ENCODE measurements at places on chromosomes 2 and 18.

DNA sequence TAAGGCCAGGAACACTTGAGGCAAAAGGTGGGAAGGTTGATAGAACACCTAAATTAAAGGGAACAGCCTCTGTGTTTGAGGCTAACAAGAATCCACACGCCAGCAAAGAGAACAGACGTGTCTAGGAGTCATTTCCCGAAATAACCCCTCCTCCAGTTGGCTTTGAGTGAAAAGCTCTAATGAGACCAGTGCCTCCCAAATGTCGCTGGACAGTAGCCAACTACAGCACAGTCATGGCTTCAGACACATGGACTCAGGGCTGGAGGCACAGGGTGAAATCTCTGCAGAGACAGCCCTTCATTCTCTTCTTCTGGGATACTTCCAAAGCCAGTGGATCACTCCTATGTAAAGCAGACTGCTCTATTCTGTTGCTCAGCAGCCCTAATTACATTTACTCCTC lies 49.6 kb downstream of the SOWAHC start:
- no peaks in the 10 kb centered on the region for H3K36me3 ChIP-seq
- H3K4me3 ChIP-seq, result no peak overlapping the region
- no peaks in the 10 kb centered on the region for H3K4me1 ChIP-seq

DNA sequence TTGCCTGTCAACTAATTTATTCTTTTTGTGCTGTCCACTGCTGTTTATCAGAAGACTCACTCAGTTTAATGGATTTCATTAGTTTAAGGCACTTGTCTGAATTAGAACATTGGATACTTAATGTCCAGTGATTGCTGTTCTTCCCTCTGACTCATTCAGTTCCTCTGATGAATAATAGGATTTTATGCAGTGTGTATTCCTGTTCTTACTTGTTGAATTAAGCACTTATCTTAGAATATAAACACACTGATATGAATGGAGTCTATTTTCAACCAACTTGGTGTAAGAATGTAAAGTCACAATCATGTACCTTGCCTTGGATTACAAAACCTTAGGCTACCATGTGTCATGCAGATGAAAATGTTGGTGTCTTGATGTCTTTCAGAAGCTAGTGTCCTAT lies 87.0 kb upstream of the PROKR1 start:
- H3K4me3 ChIP-seq, result no peak overlapping the region
- H3K27me3 ChIP-seq, result no peaks in the 10 kb centered on the region
- H3K4me1 ChIP-seq, result peaks cover 11% of the 10 kb centered on the region
- H3K36me3 ChIP-seq, result peaks cover 3% of the 10 kb centered on the region

DNA sequence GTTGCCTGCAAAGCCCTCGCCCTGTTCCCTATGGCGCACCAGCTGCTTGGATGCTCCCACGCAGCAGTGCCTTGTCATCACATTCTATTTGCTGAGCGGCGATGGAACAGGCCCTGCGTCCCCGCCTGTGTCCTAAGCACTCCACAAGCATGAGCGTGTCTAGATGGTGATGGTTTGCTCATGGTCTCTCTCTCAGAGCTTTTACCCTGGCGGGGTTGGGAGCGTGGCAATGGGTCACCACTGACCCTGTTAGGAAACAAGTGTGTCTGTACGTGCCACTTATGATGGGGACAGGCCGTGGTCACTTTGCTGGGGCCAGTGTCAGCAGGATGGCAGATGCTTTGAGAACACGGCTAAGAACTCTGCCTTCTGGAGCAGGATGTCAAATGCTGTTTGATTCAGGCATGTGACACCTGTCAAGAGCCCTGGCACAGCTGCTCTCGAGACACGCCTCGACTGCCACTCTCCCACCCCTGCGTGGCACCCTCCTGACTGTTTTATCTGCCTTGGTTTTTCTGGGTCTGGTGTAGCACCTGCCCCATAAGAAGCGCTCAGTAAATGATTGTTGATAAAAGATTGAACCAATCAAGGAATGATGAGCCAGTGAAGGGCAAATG lies 44.2 kb downstream of the RRM2 start:
- no peak overlapping the region for H3K4me3 ChIP-seq
- H3K4me1 ChIP-seq, result peaks cover 16% of the 10 kb centered on the region
- DNase-seq, result no peak
- H3K27ac ChIP-seq, result no peak overlapping the region
- peaks cover 39% of the 10 kb centered on the region for H3K36me3 ChIP-seq

GRCh38 chr2:206154197-206154596 lies 5.0 kb downstream of the NDUFS1 start:
- no peaks in the 10 kb centered on the region for H3K27me3 ChIP-seq
- no peak overlapping the region for H3K27ac ChIP-seq
- DNase-seq, result no peak
- no peak overlapping the region for H3K4me3 ChIP-seq
- H3K36me3 ChIP-seq, result peaks cover 30% of the 10 kb centered on the region

- no peaks in the 10 kb centered on the region for H3K4me1 ChIP-seq
- H3K27me3 ChIP-seq, result no peaks in the 10 kb centered on the region
- H3K36me3 ChIP-seq, result no peaks in the 10 kb centered on the region
- no peak for DNase-seq
- no peak overlapping the region for H3K27ac ChIP-seq
Measured at GRCh38 chr2:49129034-49129433, 25.3 kb downstream of the FSHR start.

- H3K4me1 ChIP-seq, result no peaks in the 10 kb centered on the region
- H3K27me3 ChIP-seq, result no peaks in the 10 kb centered on the region
- H3K4me3 ChIP-seq, result no peak overlapping the region
- no peak overlapping the region for H3K27ac ChIP-seq
- no peaks in the 10 kb centered on the region for H3K36me3 ChIP-seq
Measured at GRCh38 chr18:24989760-24990593, 362.0 kb downstream of the ZNF521 start.

- H3K27ac ChIP-seq, result no peak overlapping the region
- no peak overlapping the region for H3K4me3 ChIP-seq
- peaks cover 1% of the 10 kb centered on the region for H3K27me3 ChIP-seq
- H3K4me1 ChIP-seq, result no peaks in the 10 kb centered on the region
- no peak for DNase-seq
Measured at GRCh38 chr2:19751631-19752030, 150.2 kb downstream of the TTC32 start.

- H3K27me3 ChIP-seq, result peaks cover 7% of the 10 kb centered on the region
- no peak overlapping the region for H3K4me3 ChIP-seq
- no peak overlapping the region for H3K27ac ChIP-seq
- DNase-seq, result no peak
- no peaks in the 10 kb centered on the region for H3K36me3 ChIP-seq
Measured at GRCh38 chr2:204407204-204408014, 137.9 kb upstream of the PARD3B start.

DNA sequence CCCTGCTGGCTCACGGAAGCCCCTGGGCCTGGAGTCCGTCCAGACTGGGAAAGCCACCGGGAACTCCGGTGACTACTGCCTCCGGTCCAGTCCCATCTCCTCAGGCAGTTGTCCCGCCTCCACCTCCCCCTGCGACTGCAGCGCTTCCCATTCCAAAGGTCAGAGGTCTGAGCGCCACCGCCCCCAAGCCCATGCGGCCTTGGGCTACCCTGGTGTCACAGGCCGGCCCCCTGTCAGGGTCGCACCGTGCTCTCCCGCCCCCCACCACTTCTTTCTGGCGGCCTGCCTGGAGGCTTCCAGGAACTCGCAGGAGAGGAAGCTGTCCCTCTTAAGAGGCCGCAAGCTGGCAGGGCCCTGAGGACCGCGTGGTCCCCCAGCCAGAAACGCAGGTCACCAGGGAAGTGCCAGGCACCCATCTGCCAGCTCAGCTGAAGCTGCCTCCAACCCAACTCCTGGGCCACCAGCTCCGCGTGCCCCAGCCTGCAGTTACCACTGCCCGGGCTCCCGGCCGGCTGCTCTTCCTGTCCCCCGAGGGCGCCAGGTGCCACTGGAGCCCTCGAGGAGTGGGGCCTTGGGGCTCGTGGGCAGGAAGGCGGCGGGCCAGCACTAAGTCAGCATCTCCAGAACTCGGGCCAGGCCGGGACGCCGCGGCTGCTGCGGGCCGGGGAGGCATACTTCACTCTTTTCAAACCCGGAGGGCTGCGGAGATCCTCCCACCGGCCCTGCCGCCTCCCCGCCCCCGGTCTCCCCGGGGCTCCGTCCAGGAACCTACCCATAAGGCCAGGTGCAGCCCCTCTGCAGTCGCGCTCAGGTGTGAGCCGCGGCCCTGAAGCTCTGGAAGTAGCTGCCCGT lies 83.3 kb upstream of the POMC start:
- peak; percentile 49 for DNase-seq
- H3K27me3 ChIP-seq, result no peaks in the 10 kb centered on the region
- H3K36me3 ChIP-seq, result peaks cover 19% of the 10 kb centered on the region
- H3K4me1 ChIP-seq, result peaks cover 15% of the 10 kb centered on the region
- peak overlapping the region; percentile 55 for H3K27ac ChIP-seq
- H3K4me3 ChIP-seq, result peak overlapping the region; percentile 76

GRCh38 chr2:64086347-64087082 lies 57.7 kb downstream of the PELI1 start:
- no peak overlapping the region for H3K4me3 ChIP-seq
- H3K36me3 ChIP-seq, result peaks cover 13% of the 10 kb centered on the region
- no peaks in the 10 kb centered on the region for H3K4me1 ChIP-seq
- no peak overlapping the region for H3K27ac ChIP-seq

GRCh38 chr2:160934991-160935390 lies 225.2 kb upstream of the TANK start:
- H3K4me1 ChIP-seq, result no peaks in the 10 kb centered on the region
- no peak for DNase-seq
- no peak overlapping the region for H3K4me3 ChIP-seq
- H3K27me3 ChIP-seq, result peaks cover 4% of the 10 kb centered on the region

GRCh38 chr18:13760047-13760446 lies 33.6 kb downstream of the RNMT start:
- H3K4me1 ChIP-seq, result peaks cover 8% of the 10 kb centered on the region
- peaks cover 89% of the 10 kb centered on the region for H3K36me3 ChIP-seq
- no peak overlapping the region for H3K27ac ChIP-seq
- no peaks in the 10 kb centered on the region for H3K27me3 ChIP-seq
- H3K4me3 ChIP-seq, result no peak overlapping the region
- no peak for DNase-seq

- H3K27ac ChIP-seq, result no peak overlapping the region
- H3K27me3 ChIP-seq, result peaks cover 1% of the 10 kb centered on the region
- DNase-seq, result no peak
- H3K36me3 ChIP-seq, result no peaks in the 10 kb centered on the region
- no peaks in the 10 kb centered on the region for H3K4me1 ChIP-seq
- no peak overlapping the region for H3K4me3 ChIP-seq
Measured at GRCh38 chr2:118576109-118576855, 271.2 kb downstream of the EN1 start.

GRCh38 chr2:237209885-237210284 lies 124.2 kb downstream of the COPS8 start:
- no peak overlapping the region for H3K4me3 ChIP-seq
- H3K27ac ChIP-seq, result no peak overlapping the region
- no peaks in the 10 kb centered on the region for H3K4me1 ChIP-seq
- no peaks in the 10 kb centered on the region for H3K27me3 ChIP-seq
- H3K36me3 ChIP-seq, result no peaks in the 10 kb centered on the region

GRCh38 chr2:128568106-128568505 lies 249.4 kb upstream of the HS6ST1 start:
- no peak for DNase-seq
- H3K4me1 ChIP-seq, result no peaks in the 10 kb centered on the region

GRCh38 chr2:206642075-206643025 lies at the start of gene FAM237A:
Gene FAM237A, plus strand, starts transcription at chr2:206642487. Its CDS starts 1,750 bp downstream, at chr2:206644237.
- no peak within 1 kb of the TSS for H3K4me3 ChIP-seq
- peaks cover 13% of the 10 kb centered on the region for H3K27me3 ChIP-seq
- H3K4me1 ChIP-seq, result no peaks in the 10 kb centered on the region
- H3K36me3 ChIP-seq, result no peaks in the 10 kb centered on the region

GRCh38 chr2:1618191-1618961 lies 125.9 kb downstream of the PXDN start:
- H3K27ac ChIP-seq, result no peak overlapping the region
- no peak for DNase-seq
- no peaks in the 10 kb centered on the region for H3K4me1 ChIP-seq
- H3K36me3 ChIP-seq, result no peaks in the 10 kb centered on the region

DNA sequence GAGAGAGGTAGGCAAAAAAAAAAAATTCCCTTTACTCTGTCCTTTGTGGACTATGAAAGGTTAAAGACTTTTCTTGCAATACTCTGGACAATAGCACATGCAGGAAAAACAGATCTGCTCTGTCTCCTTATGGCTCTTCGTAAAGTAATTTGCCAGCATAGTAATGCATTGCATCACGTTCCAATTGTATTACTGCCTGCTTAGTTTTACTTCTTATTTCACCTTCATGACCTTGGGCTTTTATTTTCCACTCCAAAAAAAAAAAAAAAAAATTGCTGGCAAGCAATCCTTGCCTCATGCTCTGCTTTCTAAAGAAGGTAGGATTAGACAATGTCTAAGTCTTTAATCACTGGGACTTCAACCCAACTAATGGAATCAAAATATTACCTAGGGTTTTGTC lies 1802.7 kb downstream of the SUCLG1 start:
- no peaks in the 10 kb centered on the region for H3K4me1 ChIP-seq
- H3K27me3 ChIP-seq, result no peaks in the 10 kb centered on the region
- no peak overlapping the region for H3K27ac ChIP-seq
- no peak for DNase-seq

GRCh38 chr2:95343429-95344214 lies 46.5 kb downstream of the KCNIP3 start:
- H3K27ac ChIP-seq, result no peak overlapping the region
- H3K4me1 ChIP-seq, result peaks cover 7% of the 10 kb centered on the region
- peaks cover 45% of the 10 kb centered on the region for H3K27me3 ChIP-seq
- DNase-seq, result no peak
- no peaks in the 10 kb centered on the region for H3K36me3 ChIP-seq
- H3K4me3 ChIP-seq, result no peak overlapping the region

GRCh38 chr2:55236992-55237543 lies 4.6 kb downstream of the RPS27A start:
- no peak overlapping the region for H3K27ac ChIP-seq
- no peak for DNase-seq
- H3K27me3 ChIP-seq, result no peaks in the 10 kb centered on the region

DNA sequence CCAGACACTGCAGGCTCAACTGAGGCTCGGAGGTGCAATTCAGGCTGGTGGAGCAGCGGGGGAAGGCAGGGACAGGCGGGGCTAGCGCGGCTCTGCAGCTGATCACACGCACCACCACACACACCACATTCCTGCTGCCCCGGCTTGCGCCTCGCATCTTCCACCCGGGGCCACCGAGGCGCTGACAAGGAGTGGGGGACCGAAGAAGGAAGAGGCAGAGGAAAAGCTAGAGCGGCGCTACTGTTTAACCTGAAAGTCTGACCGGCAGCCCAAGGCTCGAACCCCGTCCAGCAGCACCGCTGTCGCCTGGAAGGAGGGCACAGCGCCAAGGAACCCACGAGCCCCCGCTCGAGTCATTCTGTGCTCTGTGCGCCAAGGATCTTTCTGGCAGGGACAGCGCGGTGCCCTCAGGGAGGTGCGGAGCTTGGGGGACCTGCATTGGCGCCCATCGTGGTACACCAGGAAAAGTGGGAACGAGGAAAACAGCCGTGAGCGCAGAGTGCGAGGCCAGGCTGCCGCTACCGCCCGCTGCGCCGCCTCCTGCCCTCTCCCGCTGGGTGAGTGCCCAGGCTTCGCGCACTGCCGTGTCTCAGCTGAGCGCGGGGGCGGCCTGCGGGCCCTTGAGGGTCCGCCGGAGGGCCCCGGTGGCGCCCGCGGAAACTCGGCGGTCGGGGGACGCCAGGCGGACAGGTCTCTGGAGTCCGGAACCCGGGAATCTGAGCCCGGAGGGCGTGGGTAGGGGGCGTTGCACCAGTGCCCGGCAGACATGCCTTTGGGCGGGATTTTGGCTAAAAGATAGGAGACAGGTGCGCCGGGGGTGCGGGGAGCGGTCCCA lies 860 bp upstream of the KCNJ3 start:
- peaks cover 18% of the 10 kb centered on the region for H3K27me3 ChIP-seq
- no peaks in the 10 kb centered on the region for H3K36me3 ChIP-seq
- no peak for DNase-seq
- H3K4me1 ChIP-seq, result no peaks in the 10 kb centered on the region
- H3K4me3 ChIP-seq, result no peak overlapping the region
- H3K27ac ChIP-seq, result no peak overlapping the region

GRCh38 chr2:180618570-180618969 lies 361.8 kb upstream of the UBE2E3 start:
- no peak overlapping the region for H3K4me3 ChIP-seq
- no peak for DNase-seq
- no peak overlapping the region for H3K27ac ChIP-seq
- H3K36me3 ChIP-seq, result no peaks in the 10 kb centered on the region
- H3K27me3 ChIP-seq, result no peaks in the 10 kb centered on the region
- peaks cover 2% of the 10 kb centered on the region for H3K4me1 ChIP-seq

Measured in activated CD4-positive, alpha-beta memory T cell treated with anti-CD3 and anti-CD28 coated beads, Interleukin-2, amount 10 ng/mL, durations not matched to agents 7 days and 5 days (primary cell).